Hematopoietic multipotent progenitor cell treated with erythropoietin and hydrocortisone succinate and interleukin-3 and kit ligand, for 6 days (in vitro differentiated cells): ENCODE measurements at places on chromosomes 13 and 19.
A peak's percentile ranks its signal among the peaks of the same experiment; 100 is the strongest.

GRCh38 chr19:42324655-42325307 lies 654 bp upstream of the MEGF8 start:
- DNase-seq: no peak

DNA sequence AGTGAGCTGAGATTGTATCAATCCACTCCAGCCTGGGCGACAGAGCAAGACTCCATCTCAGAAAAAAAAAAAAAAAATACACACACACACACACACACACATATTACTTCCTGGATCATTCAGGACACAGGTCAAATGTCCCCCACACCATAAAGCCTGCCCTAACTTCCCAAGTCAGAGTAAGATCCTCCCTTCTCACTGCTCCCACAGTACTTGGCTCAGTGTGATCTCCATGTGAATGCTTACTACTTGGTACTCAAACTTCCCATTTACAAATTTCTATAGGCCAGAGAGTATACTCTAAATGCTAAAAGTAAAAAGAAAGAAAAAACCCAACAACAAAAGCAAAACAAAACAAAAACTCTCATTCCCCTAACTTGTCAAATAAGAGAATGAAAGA lies 386.8 kb downstream of the SLITRK6 start:
- no peak for DNase-seq

- no peak for DNase-seq
These were observed 915.3 kb downstream of the UQCRFS1 start for GRCh38 chr19:28297586-28298157.

- no peak for DNase-seq
These were observed 84.3 kb downstream of the SLAIN1 start for GRCh38 chr13:77781808-77782207.

DNA sequence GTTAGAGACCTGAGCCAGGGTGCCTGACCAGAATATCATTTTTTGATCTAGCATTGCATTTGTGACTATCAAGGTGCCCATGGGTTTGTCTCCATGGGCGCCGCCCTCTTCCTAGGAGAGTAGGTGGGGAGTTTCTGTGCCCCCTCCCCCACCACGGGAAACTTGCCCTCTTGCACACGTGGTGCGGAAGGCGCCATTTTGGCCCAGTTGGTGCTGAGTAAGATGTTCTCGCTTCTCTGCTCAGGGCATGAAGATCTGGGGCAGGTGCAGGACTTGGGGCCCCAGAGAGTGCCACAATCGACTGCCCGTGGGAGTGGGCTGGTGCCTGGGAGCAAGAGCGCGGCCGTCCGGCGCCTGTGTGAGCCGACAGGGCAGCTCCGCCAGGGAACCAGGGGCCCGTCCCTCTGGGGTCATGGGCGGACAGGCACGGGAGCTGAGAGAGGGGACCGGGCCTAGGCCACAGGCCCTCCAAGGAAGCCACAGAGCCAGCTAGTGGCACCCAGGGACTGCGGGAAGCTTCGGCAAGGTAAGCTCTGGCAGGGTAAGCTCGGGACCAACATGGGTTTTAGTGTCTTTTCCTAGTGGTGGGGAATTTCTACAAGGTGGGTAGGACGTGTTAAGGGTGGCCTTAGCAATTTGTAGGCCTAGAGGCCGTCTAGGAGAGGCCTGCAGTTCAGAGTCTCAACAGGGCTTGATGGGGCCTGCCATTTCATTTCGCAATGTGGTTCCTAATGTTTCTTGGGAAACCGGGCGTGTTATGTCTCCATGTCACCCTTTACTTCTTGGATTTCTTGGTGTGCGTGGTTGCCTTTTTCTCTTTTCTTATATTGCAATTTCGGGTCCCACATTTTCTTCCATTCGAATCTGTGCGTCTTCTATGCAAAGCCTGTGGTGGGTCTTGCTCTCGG lies 14.5 kb downstream of the SACS start:
- DNase-seq: no peak

- DNase-seq: no peak
These were observed 1471.4 kb upstream of the PCDH20 start for GRCh38 chr13:62887046-62887445.

DNA sequence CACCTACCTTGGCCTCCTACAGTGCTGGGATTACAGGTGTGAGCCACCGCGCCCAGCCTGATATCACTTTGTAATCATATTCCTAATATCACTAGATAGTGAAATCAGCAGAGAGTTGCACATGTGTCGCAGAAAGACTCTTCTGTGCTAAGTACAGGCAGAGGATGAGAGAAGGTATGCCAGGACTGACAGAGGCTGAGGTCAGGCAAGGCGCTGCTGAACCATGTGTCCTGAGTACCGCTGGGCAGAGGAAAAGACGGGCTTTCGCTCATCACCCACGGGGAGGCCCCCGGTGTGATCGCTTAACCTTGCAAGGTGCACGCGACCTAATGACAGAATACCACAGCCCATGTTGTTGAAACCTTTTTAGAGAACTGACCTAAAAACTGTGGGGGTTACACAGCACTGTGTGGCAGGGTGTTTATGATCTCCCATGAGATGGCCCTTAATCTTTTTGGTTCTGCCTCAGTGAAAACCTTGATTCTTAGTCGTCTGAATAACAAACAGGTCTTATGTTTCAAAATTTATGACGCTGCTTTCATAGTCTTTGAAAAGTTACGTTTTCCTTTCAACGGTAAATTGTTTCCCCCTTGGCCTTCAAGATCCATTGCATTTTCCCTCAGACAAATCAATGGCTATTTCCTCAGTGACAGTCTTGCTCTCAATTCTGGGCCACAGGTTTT lies 12.2 kb downstream of the GJA3 start:
- no peak for DNase-seq

- DNase-seq: no peak
These were observed 30.3 kb downstream of the RASA3 start for GRCh38 chr13:114102131-114102520.

- DNase-seq: no peak
These were observed 21.4 kb downstream of the DZIP1 start for GRCh38 chr13:95623141-95623540.

DNA sequence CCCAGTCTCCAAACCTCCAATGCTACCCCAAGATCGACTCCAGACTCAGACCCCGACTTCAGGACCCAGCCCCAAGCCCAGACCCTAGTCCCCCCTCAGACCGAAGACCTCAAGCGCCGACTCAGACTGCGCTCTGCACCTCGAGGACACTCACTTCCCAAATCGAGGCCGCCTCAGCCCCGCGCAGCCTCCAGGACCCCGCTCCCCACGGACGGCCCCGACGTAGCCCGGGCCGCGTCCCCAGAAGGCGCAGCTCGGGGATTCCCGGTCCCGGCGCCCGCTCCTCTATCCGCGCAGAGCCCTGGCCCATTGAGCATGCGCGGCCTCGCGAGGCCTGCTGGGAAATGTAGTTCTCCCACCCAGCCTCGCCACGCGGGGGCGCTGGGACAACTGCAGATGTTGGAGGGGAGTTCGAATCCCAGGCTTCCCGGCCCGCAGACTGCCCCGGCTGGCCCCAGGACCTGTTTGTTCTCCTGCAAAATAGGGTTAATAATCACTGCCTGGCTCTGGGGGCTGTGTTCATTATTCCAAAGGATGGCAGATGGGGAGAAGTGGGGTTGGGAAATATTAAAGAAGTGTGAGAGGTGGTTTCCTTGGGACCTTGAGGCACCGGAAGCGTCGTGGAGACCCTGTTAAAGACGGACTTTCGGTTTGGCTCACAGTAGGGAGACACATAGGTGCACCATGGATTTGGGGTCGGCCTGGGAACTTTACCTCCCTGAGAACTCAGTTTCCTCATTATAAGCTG lies at the start of gene APBA3:
Gene APBA3, minus strand, starts transcription at position 311 of the 748 bp plus-strand sequence. CDS start 1,428 bp downstream, outside the sequence.
- peak; percentile 95 for DNase-seq

DNA sequence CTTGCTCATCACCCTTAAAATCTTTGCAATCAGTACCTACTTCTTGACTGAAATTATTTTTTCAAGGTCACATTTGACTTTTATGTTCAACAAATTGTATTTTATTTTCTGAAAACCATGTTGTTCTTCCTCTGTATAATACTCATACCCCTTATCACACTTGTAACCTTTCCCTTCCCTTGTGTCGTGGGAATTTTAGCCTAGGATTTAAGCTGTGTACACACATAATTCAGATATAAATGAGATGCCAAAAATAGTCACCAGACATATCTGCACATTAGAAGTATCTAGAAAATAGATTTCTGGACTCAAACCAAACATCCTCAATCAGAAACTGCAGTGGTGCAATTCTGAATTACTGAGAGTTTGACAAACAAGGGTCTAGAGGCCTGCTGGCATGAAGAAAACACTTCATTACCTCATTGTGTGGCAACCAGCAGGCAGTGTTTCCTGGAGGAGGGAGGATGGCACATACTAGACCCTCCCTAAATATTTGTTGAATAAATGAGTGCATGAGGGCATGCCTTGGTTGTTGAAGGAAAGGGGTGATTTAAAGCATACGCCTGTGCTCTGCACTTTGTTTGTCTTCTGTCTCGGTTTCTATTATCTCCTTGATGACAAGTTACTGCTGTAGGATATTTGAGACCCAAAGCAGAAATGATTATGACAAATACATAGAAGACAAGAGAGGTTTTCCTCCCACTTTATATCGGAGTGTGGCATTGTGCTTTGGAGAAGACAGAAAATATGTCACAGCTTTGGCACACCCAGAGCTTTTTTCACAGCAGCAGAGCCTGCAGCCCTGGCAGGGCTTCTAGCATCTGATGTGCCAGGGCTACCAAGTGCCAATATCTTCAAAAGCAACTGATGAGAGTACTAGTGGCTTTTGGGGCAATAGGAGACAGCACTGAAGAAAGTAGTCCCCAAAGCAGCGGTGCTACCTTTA lies 881.1 kb downstream of the PCDH9 start:
- DNase-seq: no peak

- no peak for DNase-seq
These were observed 645.7 kb downstream of the FGF9 start for GRCh38 chr13:22316494-22317025.

DNA sequence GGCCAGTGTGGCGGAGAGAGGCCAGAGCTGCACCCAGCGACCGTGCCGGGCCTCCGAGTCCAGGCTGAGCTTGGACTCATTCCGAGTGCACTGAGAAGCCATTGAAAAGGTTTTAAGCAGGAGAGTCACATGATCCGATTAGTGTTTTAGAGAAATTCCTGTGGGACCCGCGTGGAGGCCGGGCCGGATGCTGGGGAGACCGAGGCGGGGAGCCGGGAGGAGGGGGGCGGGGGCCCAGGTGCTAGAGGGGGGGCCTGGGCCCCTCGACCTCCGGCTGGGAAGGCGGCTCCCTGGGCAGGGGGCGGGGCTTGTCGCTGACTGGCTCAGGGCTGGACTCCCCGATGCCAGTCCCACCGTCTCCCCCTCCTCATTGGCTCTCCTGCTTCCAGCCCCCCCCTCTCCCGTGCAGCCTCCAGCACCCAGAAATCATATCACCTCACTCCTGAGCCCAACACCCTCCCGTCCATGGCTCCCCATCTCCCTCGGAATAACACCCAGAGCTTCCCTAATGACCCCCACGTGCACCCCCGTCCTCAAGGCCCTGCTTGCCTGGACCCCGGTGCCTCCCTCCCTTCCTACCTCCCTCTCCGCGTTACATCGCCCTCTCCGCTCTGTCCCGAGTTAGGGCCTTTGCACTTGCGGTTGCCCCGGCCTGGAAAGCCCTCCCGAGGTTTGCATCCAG lies 5.2 kb upstream of the ZNF579 start:
- DNase-seq: no peak

DNA sequence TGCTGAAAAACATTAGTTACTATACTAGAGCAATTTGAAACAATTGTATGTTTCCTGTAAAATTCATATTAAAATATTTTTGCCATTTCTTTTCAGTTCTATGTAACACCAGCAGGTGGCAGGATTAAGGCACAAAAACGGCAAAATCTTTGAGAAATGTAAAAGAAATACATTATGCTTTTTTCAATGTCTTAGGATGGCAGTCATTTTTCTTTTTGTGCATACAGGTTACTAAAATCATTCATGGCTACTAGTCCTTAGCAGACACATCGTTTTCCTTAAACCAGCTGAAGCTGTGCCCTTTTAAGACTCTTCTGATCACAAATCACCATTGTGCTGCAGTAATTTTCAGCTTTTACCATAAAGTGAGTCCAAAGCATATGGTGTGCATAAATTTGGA lies 800.7 kb upstream of the SLITRK5 start:
- peak; percentile 65 for DNase-seq

GRCh38 chr13:23796551-23796950 lies 92.6 kb downstream of the MIPEP start:
- DNase-seq: no peak

GRCh38 chr19:1288833-1289685 lies 3.4 kb downstream of the EFNA2 start:
- no peak for DNase-seq

- DNase-seq: peak; percentile 66
These were observed 18.6 kb downstream of the TMEM255B start for GRCh38 chr13:113777311-113778260.

DNA sequence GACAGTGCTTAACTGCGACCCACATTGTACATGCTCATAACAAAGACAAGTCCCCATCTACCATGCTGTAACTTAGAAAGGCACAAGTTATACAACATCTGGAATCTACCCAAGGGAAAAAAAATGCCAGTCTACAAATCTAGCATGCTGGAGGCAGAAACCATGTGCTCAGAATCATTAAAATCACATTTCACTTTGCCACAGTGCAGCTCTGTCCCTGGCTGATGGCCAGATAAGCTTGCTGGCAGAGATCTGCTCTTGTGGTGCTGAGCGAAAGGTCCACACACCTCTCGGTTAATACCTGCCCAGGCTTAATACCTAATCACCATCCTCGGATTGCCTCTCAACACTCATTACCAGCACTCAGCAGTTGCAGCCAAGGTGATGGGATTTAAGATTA lies 74.1 kb upstream of the UQCRFS1 start:
- no peak for DNase-seq

DNA sequence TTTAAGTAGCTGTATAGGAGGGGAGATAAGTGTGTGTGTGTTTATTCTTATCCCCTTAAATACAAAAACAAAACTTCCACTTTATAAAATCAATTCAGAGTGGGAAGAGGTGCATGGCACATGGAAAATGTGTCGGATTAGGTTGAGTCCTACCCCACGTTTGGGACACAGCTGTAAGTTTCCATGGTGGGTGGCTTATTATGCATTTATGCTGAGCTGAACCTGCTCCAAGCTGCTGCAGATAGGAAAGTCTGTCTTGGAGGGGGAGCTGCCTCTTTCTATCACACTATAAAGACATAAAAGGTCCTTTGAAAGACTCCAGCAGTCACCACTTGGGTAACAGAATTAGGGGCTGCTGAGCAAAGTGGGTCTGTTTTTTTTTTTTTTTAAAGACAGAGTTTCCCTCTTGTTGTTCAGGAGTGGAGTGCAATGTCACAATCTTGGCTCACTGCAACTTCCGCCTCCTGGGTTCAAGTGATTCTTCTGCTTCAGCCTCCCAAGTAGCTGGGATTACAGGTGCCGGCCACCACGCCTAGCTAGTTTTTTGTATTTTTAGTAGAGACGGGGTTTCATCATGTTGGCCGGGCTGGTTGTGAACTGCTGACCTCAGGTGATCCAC lies 15.2 kb downstream of the ACTN4 start:
- DNase-seq: no peak
